ENCODE measurements at places on chromosomes 16 and 17.

GRCh38 chr16:1534021-1535020 is 855 bp downstream of the TMEM204 start:
- DNase-seq, result no peak

DNA sequence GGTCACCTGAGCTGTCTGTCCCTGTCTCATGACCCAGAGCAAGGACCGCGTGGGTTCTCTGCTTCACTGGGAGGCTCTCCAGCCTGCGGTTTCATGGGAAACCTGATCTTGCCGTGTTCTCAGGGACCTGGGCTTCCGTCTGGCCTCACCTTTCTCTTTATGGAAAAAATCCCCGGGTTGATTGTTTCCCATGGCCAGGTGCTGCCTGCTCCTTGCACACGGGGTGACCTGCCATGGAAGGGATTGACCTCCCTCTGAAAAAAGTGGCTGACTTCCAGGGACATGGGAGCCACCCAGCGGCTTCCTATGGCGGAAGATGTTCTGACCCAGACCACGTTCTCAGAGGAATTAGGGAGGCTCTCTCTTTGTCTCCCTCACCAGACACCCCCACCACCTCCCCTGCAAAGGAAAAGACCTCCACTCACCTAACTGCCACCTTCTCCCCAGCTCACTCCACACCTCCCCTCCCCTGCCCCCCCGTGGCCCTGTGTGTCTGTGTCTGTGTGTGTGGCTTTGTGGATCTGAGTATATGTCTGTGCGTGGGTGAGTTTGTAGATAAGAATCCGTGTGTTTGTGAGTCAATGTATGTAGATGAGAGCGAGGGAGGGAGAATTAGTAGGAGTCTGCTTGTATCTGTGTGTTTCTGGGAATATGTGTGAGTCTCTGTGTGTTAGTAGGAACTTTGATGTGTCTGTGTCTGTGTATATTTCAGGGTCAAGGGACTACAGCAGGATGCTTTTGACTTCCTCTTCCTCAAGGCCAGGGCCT is 154.6 kb downstream of the NTN1 start:
- DNase-seq, result no peak

DNA sequence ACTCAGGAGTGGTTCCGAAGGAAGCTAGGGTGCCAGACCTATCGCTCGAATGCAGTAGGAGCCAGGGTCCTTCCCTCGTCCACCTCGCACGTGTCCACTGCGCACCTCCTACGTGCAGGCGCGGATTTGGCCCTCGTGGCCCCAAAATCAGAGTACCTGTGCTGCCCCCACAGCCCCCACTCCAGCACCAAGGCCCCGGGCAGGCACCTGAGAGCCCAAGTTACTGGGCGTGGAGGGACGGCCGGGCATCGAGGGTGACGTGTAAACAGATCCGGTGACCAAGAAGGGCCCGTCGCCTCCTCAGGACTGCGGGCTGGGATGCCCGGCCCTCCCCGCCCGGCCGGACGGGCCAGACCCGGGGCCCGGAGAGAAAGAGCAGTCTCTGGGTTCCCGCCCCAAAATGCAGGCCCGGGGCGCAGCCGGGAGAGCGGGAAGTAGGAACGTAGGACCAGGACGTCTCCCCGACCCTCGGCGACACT is 492 bp downstream of the SLC25A39 start:
- DNase-seq, result no peak

GRCh38 chr17:7580604-7581575 is 1.5 kb downstream of the CD68 start:
- no peak for DNase-seq

DNA sequence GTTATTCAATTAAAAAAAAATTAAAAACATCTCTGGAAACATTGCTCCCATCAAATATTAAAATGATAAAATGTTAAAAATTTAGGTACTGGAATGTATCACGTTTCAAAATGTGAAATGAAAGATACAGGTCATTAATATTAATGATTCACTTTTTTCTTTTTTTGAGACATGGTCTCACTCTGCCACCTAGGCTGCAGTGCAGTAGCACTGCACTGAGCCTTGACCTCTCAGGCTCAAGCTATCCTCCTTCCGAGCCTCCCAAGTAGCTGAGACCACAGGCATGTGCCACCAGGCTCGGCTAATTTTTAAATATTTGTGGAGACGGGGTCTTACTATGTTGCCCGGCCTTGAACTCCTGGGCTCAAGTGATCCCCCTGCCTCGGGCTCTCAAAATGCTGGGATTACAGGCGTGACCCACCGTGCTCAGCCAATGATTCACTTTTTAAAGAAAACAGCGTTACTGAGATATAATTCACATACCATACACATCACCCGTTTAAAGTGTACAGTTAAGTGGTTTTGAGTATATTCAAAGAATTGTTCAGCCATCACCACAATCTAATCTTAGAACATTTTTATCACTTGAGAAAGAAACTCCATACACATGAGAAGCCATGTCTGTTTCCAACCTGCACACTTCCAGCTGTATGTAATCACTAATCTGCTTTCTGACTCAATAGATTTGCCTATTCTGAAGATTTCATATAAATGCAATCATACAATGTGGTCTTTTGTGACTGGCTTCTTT is 19.1 kb upstream of the NETO2 start:
- no peak for DNase-seq

DNA sequence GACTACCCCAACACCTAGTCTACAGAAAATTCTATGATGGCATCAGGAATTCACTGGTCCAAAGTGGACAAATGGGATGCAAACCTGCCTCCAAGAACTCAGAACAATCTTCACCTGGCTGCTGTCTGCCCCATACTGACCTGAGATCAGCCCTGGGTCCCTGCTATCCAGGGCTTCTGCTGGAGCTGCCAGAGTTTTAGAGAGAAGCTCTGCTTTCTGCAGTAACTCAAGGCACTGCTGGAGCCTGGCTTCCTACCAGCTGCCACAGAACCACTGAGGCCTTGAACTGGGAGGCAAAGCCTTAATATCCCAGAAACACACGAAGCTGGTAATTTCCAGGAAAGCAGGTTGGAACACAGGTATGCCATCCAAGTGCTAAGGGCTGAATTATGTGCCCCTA is 7.5 kb downstream of the TMEM170A start:
- DNase-seq, result no peak

GRCh38 chr17:80955671-80956280 is 35.9 kb upstream of the CHMP6 start:
- DNase-seq, result no peak

DNA sequence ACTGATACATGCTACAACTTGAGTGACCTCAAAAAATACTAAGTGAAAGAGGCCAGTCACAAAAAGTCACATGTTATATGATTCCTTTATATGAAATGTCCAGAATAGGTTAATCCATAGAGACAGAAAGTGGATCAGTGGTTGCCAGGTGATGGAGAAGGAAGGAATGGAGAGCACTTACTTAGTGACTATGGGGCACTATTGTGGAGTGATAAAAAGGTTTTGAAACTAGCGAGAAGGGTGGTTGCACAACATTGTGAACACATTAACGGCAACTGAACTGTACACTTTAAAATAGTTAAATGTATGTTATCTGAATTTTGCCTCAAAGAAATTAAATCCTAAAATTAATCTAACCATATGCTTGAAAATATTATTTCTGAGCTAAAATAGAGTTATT is 25.9 kb downstream of the AMFR start:
- no peak for DNase-seq

Data from progenitor cell of endocrine pancreas (in vitro differentiated cells).